ENCODE measurements at places on chromosomes 1 and 21.
A peak's percentile ranks its signal among the peaks of the same experiment; 100 is the strongest.

- DNase-seq, result no peak
These were observed 62.8 kb downstream of the EVA1C start for GRCh38 chr21:32475162-32475812.

DNA sequence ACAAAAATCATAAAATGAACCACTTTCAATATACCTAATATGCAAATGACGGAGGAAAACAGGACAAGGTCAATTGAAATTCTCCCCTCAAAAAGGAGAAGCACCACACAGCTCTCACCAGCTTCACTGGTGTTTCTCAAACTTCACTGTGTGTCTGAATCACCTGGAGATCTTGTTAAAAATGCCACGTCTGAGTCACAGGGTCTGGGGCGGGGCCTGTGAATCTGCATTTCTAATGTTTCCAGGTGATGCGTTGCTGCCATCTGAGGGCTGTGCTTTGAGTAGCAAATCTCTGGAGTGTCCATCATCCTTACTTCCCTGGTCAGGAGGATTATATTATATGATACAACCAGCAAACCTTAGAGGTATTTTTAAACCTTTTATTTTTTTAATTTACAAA, 9.0 kb downstream of the CLDN19 start:
- DNase-seq, result peak; percentile 72

DNA sequence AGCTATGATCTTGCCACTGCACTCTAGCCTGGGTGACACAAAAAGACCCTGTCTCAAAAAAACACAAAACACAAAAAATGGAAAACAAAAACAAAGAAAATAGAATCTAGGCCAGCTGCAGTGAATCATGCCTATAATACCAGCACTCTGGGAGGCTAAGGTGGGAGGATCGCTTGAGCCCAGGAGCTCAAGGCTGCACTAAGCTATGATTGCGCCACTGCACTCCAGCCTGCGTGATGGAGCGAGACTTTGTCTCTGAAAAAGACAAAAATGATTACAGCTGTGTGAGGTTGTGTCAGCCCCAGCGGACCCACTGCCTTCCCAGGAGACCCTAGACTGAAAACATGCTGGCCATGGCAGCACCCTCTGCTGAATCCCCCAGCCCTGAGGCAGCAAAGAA, 80.2 kb upstream of the ZBTB40 start:
- no peak for DNase-seq

GRCh38 chr1:13812456-13813397, 112.7 kb downstream of the PRDM2 start:
- no peak for DNase-seq

DNA sequence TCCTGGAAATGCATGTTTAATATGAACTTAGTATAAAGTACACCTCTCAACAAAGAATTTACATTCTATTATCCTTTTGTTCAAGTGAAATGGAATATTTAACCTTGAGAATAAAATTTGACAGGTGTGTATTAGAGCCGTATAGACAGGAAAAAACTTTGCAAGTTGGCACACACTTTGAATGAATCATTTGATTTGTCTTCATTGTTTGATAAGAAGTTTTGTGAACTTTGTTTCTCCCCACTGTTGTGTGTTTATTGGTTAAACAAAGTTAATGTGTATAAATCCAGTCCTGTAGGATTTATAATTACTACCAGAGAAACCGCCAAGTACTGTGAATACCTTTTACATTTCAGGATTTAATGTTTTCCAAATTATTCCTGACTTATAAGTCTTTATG, 2.0 kb downstream of the SYDE2 start:
- no peak for DNase-seq

- DNase-seq, result no peak
These were observed 55.3 kb downstream of the SEC16B start for GRCh38 chr1:177914603-177915002.

DNA sequence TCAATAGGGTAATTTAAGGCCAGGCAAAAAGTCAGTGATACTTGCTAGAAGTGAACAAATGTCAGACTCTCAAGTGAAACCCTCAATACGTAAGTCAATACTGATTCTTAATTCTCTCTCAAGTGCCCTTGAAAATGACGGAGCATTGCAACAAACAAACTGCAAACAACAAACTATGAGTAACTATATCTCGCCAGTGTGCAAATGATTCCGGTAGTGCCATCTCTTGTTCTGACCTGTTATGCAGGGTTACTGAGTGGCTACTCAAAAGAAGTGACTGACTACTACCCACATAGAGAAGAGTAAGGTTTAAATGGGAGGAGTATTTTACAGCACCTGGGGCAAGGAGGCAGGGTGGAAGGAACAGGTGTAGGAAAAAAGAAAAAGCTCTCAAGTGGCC, 1.6 kb downstream of the SLC19A2 start:
- DNase-seq, result peak; percentile 37

GRCh38 chr1:38138498-38139233, 92.1 kb upstream of the POU3F1 start:
- DNase-seq, result no peak

GRCh38 chr1:16013220-16013907, 4.5 kb downstream of the HSPB7 start:
- DNase-seq, result no peak

DNA sequence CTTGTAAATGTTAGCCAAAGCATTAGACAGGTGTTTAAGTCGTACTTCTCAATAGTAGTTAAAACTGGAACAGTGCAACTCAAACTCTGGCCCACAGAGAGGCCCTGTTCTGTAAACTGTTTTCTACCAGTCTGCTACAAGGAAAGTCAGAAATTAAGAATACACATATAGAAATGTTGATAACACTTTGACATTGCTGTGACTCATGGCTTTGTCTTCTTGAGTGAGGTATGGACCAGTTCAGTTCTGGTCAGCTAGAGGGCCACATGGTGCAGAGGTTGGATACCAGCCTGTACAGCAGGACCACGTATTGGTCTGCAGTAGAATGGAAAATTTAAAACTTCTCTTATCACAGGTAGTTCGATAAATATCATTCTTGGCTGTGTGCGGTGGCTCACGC, 22.3 kb downstream of the ZBTB8B start:
- no peak for DNase-seq

DNA sequence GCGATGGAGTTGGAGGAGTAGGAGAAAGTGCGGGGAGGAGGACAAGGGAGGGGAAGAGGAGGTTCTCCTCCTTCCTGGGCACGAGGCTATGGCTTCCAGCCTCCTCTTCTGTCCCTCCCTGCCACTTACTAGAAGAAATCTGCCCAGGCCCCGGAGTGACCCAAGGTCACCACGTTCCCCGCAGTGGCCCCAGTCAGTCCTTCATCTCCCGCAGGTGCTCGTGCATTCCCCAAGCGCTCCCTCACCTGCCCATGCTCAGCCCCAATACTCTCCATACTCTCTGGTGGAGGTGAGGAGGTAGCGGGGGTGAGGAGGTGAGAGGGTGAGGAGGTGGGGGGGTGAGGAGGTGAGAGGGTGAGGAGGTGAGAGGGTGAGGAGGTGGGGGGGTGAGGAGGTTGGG, 85.4 kb downstream of the CCDC185 start:
- DNase-seq, result no peak

DNA sequence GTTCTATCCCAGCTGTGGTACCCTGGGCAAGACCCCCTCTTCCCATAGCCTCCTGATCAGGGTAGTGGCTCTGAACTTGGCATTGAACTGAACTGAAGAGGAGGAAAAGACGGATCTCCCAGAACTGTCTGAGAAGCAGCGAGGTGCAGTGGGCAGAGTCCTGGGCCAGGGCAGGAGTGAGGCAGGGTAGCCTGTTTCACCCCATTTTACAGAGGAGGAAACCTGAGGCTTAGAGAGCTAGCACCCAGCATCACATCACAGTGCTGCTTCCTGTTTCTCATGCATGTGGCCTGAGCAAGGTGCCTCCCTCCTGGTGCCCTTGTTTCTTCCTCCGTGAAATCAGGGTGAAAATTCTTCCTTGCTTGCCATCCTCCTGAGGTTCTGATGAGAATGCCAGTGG, 17.1 kb downstream of the ZNF362 start:
- DNase-seq, result no peak

GRCh38 chr1:203929741-203930309, 68.4 kb downstream of the SNRPE start:
- DNase-seq, result no peak

DNA sequence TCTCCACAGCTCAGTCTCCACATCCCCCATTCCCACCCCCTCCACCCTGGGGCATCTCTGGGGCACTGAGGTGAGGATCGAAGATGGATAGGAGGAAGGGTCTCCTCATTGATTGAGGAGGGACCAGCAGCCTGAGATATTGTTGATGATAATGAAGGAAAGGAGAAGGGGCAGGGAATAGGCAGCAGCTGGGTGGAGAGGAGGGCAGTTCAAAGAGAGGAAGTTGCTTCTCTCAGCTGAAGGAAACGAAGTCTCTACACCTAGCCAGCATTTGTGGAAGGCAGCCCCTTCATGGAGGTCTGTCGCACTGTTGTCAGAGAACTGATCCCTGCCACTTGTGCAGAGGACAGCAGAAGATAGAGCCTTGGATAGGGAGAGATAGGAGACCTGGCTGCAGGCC, 5.7 kb downstream of the KNCN start:
- DNase-seq, result no peak

GRCh38 chr1:199696225-199696624, 331.3 kb upstream of the NR5A2 start:
- DNase-seq, result no peak

GRCh38 chr1:118504867-118505266, 319.8 kb upstream of the SPAG17 start:
- DNase-seq, result no peak

- no peak for DNase-seq
These were observed 13.7 kb upstream of the SRP9 start for GRCh38 chr1:225763716-225764548.

DNA sequence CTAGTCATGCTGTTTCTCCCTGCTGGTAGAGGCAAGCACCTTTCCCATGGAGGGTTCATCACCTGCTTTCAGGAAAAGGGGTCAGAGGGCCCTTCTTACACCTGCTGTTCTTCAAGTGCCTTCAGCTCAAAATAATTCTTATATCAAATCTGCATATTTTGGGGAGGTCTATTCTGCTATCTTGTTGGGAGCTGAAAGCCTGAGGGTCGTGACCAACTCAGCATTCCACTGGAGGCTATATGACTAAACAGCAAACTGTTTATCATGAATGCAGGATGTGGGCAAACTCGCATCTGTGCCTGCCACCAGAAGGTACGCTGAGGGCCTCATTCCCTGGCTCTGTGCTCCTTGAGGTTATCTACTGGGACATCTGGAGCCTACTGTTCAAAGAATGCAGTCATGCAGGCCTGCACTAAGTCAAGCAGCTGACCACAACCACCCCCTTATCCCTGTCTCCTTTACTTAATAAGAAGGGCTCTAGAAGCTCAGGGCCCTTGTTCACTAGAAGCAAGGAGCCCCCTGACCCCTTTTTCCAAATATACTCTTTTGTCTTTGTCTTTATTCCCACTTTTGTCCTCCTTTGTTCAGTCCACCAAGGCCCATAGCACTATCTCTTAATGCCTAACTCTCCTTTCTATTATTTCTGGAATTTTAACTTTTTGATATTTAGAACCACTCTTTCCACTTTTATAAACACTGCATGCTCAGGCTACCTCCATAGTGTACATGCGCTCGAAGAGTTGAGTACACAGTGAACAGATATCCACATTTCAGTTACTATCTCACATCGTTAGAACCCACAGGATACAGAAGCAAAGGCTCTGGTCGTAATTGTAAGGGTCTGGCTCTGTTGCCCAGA, 4.5 kb upstream of the TRIM17 start:
- no peak for DNase-seq

DNA sequence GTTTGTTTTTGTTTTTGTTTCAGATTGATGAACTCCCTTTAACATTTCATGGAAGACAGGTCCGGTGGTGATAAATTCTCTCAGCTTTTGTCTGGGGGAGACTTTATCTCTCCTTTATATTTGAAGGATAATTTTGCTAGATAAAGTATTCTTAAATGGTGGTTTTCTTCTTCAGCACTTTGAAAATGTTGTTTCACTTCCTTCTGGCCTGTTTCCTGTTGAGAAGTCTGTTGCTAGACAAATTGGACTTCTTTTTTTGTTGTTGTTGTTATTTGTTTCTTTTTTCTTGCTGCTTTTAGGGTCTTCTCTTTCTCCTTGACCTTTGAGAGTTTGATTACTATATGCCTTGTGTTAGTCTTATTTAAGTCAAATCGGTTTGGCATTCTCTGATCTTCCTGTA, 50.8 kb downstream of the CRP start:
- no peak for DNase-seq

DNA sequence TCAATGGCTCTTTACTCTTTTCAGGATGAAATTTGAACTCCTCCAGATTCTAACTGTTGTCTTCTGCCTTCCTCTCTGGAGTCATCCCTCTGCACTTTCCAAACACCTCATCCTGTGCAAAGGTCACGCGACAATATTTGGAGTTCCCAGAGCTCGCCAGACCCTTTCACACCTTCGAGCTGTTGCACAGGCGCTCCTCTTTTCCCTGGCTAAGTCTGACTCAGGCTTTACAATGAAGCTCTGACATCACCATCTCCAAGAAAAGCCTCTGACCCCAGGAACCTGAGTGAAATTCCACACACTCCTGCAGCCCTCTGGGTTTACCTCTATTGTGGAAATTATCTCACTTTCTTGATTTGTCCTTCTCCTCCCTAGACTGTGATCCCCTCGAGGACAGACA, 270.3 kb downstream of the RGS7 start:
- DNase-seq, result no peak

DNA sequence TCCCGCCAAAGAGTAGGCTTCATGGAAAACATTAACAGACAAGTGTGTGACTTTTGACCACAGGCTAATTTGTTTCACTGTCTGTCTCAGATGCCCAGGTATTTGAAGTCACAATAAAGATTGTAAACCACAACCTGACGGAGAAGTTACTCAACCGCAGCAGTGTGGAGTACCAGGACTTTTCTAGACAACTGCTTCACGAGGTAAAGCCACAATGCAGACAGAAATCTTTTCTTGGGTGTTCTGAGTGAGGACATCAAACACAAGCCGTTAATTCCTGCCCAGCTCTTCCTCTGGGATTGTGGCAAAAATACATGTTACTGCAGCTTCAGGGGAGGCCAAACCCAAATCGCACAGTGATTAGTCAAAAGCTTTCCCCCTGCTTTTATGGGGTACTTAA, 31.0 kb downstream of the UMODL1 start:
- DNase-seq, result no peak

- no peak for DNase-seq
These were observed 31.5 kb downstream of the TRAPPC10 start for GRCh38 chr21:44043613-44044012.

DNA sequence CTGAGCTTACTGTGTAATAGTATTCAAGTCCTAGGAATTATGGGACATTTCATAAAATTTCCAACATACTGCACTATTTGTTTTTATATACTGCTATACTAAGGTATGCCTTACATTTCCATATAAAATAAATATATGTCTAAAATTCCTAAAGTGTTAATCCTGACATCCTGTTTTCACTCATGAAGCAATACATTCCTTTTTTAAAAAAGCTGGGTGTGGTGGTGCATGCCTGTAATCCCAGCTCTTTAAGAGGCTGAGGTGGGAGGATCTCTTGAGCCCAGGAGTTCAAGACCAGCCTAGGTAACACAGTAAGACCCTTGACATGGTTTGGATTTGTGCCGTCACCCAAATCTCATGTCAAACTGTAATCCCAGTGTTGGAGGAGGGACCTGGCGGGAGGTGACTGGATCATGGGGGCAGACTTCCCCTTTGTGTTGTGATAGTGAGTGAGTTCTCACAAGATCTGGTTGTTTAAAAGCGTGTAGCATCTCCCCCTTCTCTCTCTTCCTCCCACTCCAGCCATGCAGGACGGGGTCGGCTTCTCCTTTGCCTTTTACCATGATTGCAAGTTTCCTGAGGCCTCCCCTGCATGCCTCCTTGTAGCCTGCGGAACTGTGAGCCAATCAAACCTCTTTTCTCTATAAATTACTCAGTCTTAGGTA, 5.8 kb downstream of the CDC42BPA start:
- DNase-seq, result no peak

All from NCI-H526 (cell line).